ENCODE measurements at places on chromosomes 7 and 10.

GRCh38 chr10:117663750-117664149 is 121.2 kb downstream of the EMX2 start:
- no peak for DNase-seq

DNA sequence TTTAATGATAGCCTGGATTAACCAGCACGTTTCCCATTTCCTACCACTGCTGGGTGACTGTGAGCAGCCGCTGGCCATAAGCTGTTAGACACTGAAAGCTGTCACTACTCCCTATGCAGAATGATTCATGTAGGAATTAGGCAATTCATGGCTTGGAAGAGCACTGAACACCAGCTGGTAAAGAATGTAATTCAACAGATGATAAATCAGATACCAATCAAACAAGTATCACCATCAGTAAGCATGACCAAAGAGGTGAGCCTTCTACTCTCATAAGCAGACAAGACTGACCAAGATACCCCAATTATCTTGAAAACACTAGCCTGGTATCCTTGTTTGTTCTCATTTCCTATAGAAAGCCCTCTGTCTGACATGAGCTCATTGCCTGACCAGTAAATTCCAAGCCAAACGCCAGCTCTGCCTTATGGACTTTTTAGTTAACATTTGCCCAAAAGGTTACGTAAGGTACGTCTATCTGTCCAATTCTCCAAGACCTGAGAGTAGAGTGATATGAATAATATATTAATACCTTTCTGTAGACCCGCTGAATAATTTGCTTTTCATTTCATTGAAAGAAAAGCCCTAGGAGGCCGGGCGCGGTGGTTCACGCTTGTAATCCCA is 127.7 kb downstream of the ELMO1 start:
- DNase-seq: no peak

GRCh38 chr10:25824050-25824449 is 110.0 kb upstream of the MYO3A start:
- DNase-seq: no peak

GRCh38 chr7:28685242-28685643 is 272.9 kb downstream of the TRIL start:
- no peak for DNase-seq

- DNase-seq: no peak
These were observed 8.4 kb downstream of the THAP5 start for GRCh38 chr7:108561047-108561619.

GRCh38 chr7:106768324-106768751 is 96.7 kb upstream of the PIK3CG start:
- DNase-seq: no peak

GRCh38 chr7:90709501-90710465 is 113.7 kb downstream of the CDK14 start:
- no peak for DNase-seq
